Activated CD4-positive, alpha-beta T cell treated with anti-CD3 and anti-CD28 coated beads, Interleukin-2, amount 10 ng/mL, durations not matched to agents 24 days and 14 days (primary cell): ENCODE measurements at places on chromosomes 7 and 10. TPM values are rescaled to one million over a fixed set of nuclear protein-coding genes. Genes with fewer than 3 reads are reported as not detected.

GRCh38 chr7:92753614-92754013 lies 82.8 kb downstream of the CDK6 start:
- H3K4me1 ChIP-seq, result peaks cover 59% of the 10 kb centered on the region
- peak overlapping the region; percentile 79 for H3K27ac ChIP-seq
- no peak for DNase-seq
- no peak overlapping the region for H3K4me3 ChIP-seq

- no peaks in the 10 kb centered on the region for H3K36me3 ChIP-seq
- peak; percentile 25 for DNase-seq
- no peaks in the 10 kb centered on the region for H3K4me1 ChIP-seq
- H3K27ac ChIP-seq, result no peak overlapping the region
Observed at GRCh38 chr10:84948644-84949043, 620.3 kb downstream of the CCSER2 start.

- no peaks in the 10 kb centered on the region for H3K36me3 ChIP-seq
- H3K4me1 ChIP-seq, result no peaks in the 10 kb centered on the region
- H3K4me3 ChIP-seq, result no peak overlapping the region
- no peaks in the 10 kb centered on the region for H3K27me3 ChIP-seq
- no peak for DNase-seq
Observed at GRCh38 chr7:20466543-20467021, 135.9 kb downstream of the ITGB8 start.

GRCh38 chr10:48316236-48316635 lies 9.8 kb downstream of the MAPK8 start:
- no peaks in the 10 kb centered on the region for H3K36me3 ChIP-seq
- peaks cover 6% of the 10 kb centered on the region for H3K4me1 ChIP-seq
- DNase-seq, result no peak
- H3K27ac ChIP-seq, result no peak overlapping the region
- no peak overlapping the region for H3K4me3 ChIP-seq
- no peaks in the 10 kb centered on the region for H3K27me3 ChIP-seq

Gene ATOH7
- total RNA-seq, result not detected in 2 replicates

Gene EMX2
- total RNA-seq, result not detected in 2 replicates

Gene EVX1
- total RNA-seq, result not detected in 2 replicates

DNA sequence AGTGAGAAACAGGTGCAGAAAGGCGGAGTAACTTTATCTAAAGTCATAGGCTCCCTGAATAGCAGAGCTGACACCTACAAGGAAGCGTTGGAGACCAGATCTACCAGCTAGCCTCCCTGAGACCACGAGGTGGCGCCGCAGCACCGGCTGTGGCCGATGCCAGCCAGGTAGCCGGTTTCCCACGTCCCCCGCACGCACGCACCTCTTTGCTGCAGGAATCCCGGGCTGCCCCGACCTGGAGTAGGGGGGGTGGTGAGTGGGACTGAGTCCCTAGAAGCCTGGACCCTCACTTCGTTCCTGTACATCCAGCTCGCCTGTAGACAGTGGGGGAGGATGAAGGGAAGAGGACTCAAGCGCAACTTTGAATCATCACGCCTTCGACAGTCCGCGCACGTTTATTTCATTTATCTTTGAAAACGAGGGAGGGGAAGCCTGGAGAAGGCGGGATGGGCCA lies 3.7 kb downstream of the ELOVL3 start:
- H3K27ac ChIP-seq, result peak overlapping the region; percentile 38
- peak; percentile 96 for DNase-seq
- peak overlapping the region; percentile 81 for H3K4me3 ChIP-seq
- H3K27me3 ChIP-seq, result peaks cover 57% of the 10 kb centered on the region
- peaks cover 20% of the 10 kb centered on the region for H3K4me1 ChIP-seq
- H3K36me3 ChIP-seq, result no peaks in the 10 kb centered on the region

Gene SLC18A3
- not detected in 2 replicates for total RNA-seq

DNA sequence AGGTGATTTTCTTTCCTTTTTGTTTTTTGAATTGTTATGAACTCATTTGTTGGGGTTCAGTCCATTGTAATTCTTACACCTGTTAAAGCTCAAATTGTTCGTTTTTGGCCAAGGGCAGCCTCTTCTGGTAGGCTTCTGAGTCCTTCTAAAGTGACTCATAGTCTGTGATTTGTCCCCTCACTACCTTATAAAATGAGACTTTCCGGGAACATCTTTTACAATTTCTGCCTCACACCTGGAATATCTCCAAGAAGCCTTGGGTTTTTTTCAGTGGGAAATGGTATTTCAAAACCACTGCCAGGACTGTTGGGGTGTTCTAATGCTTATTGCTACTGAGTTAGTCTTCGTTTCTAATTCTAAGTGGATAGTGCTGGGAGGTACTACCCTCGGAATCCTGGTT lies 56.7 kb downstream of the BMPR1A start:
- H3K36me3 ChIP-seq, result peaks cover 2% of the 10 kb centered on the region
- H3K27me3 ChIP-seq, result peaks cover 3% of the 10 kb centered on the region
- H3K4me3 ChIP-seq, result no peak overlapping the region

GRCh38 chr10:35216303-35216905 lies 89.8 kb downstream of the CREM start:
- H3K27ac ChIP-seq, result peak overlapping the region; percentile 88
- peaks cover 56% of the 10 kb centered on the region for H3K4me1 ChIP-seq
- peaks cover 23% of the 10 kb centered on the region for H3K36me3 ChIP-seq
- peak; percentile 80 for DNase-seq
- no peaks in the 10 kb centered on the region for H3K27me3 ChIP-seq

- peak overlapping the region; percentile 59 for H3K4me3 ChIP-seq
- H3K27me3 ChIP-seq, result no peaks in the 10 kb centered on the region
- H3K36me3 ChIP-seq, result peaks cover 5% of the 10 kb centered on the region
- peak; percentile 73 for DNase-seq
- peaks cover 34% of the 10 kb centered on the region for H3K4me1 ChIP-seq
Observed at GRCh38 chr7:132654150-132654549, 77.9 kb upstream of the PLXNA4 start.

- peak overlapping the region; percentile 23 for H3K4me3 ChIP-seq
- DNase-seq, result peak; percentile 80
- H3K27ac ChIP-seq, result peak overlapping the region; percentile 74
- peaks cover 8% of the 10 kb centered on the region for H3K27me3 ChIP-seq
Observed at GRCh38 chr7:139494835-139495579, 11.5 kb upstream of the KLRG2 start.

- no peak overlapping the region for H3K27ac ChIP-seq
- no peak overlapping the region for H3K4me3 ChIP-seq
- H3K4me1 ChIP-seq, result no peaks in the 10 kb centered on the region
- H3K36me3 ChIP-seq, result no peaks in the 10 kb centered on the region
Observed at GRCh38 chr7:84495128-84495527, 300.5 kb upstream of the SEMA3A start.

Gene TSPAN15
- 1.6 and 1.9 TPM in 2 replicates for total RNA-seq

GRCh38 chr10:17088118-17088806 lies 41.3 kb downstream of the CUBN start:
- H3K36me3 ChIP-seq, result no peaks in the 10 kb centered on the region
- DNase-seq, result no peak
- H3K4me3 ChIP-seq, result no peak overlapping the region
- H3K4me1 ChIP-seq, result peaks cover 5% of the 10 kb centered on the region
- peaks cover 5% of the 10 kb centered on the region for H3K27me3 ChIP-seq
- H3K27ac ChIP-seq, result no peak overlapping the region

- DNase-seq, result no peak
- H3K36me3 ChIP-seq, result no peaks in the 10 kb centered on the region
- H3K4me3 ChIP-seq, result no peak overlapping the region
- H3K27me3 ChIP-seq, result peaks cover 13% of the 10 kb centered on the region
- H3K27ac ChIP-seq, result no peak overlapping the region
- H3K4me1 ChIP-seq, result peaks cover 15% of the 10 kb centered on the region
Observed at GRCh38 chr7:45118292-45118691, 6.8 kb upstream of the TBRG4 start.

- peak overlapping the region; percentile 80 for H3K4me3 ChIP-seq
- DNase-seq, result peak; percentile 69
- H3K27ac ChIP-seq, result peak overlapping the region; percentile 95
- no peaks in the 10 kb centered on the region for H3K27me3 ChIP-seq
Observed at GRCh38 chr10:6045878-6046772, 16.0 kb downstream of the IL2RA start.

DNA sequence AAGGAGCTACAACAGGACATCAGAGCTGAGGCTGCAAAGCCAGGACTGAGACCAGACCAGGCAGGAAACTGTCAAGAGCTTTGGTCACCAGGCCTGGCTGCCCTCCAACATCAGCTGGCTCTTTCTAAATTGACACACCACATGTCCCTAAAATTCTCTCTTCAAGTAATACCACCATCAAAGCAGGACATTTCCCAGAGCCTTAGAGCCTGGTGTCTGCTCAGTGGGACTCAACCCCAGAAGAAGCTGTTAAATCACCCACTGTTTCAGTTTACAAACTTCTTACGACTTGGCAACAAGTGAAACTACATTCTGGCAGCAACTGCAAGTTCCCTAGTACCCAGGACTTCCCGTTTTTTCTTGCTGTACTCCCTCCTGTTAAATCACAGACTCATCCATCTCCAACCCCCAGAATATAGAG lies 3.8 kb upstream of the IL6 start:
- peaks cover 27% of the 10 kb centered on the region for H3K4me1 ChIP-seq
- no peak overlapping the region for H3K4me3 ChIP-seq
- DNase-seq, result no peak
- H3K27me3 ChIP-seq, result peaks cover 37% of the 10 kb centered on the region
- no peaks in the 10 kb centered on the region for H3K36me3 ChIP-seq
- H3K27ac ChIP-seq, result no peak overlapping the region

GRCh38 chr7:13104128-13104527 lies 416.7 kb downstream of the ARL4A start:
- no peak for DNase-seq
- H3K4me3 ChIP-seq, result no peak overlapping the region
- no peaks in the 10 kb centered on the region for H3K27me3 ChIP-seq

DNA sequence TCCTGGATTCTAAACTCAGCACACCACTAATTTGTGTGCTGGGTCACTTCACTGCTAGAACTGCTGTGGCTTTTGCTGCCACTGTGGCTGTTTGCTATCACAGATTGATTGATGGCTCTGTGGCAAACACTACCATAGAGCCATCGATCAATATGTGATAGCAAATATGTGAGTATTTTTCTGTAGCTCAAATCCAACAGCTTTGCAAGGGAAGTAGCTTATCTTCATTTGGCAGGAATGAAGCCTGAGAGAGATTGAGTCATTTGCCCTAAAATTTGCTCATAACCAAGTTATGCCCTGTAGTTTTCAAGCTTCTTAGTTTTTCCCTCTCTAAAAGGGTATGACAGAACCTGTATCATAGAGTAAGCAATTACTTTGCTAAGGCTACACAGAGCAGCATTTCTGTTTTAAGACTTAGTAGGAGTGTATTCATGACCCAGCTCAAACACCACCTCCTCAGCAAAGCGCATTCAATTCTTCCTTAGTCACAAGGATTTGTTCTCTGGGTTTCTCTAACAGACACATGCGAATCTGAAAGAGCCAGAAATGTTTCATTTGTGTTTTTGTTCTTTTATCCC lies 43.1 kb downstream of the MINPP1 start:
- H3K27ac ChIP-seq, result no peak overlapping the region
- peaks cover 7% of the 10 kb centered on the region for H3K4me1 ChIP-seq
- H3K27me3 ChIP-seq, result peaks cover 2% of the 10 kb centered on the region
- H3K36me3 ChIP-seq, result peaks cover 13% of the 10 kb centered on the region
- no peak overlapping the region for H3K4me3 ChIP-seq

Gene CDHR3
- 0.36 and 1.0 TPM in 2 replicates for total RNA-seq

DNA sequence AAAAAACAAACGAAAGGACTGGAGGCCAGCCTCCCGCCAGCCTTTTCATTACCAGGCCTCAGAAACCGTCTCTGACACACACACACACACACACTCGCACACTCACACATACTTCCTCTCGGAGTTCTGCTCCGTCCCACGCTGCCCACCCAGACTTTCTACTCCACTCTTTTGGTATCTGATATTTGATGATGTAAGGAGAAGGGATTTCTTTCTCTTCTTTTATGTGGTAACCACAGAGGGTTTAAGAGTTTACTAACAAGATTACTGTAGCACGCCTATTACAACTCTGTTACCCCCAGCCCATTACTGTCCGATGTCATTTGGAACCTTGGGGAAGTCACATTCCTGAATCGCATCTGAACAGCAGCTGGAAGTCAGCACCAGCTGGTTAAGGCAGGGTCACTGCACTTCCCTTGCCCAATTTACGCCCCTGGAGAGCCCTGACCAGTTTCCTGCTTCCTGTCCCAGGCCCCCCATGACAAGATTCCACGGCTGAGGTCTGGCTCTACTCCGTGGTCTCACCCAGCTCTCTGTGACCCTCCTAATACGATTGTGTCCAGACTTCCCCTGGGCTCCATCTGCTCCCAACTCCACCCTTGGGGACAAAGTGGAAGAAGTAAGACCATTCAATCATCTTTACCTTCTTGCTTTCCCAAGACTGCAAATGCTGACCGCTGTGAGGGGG lies 1.1 kb downstream of the DENND2A start:
- DNase-seq, result no peak
- peaks cover 2% of the 10 kb centered on the region for H3K36me3 ChIP-seq
- H3K4me3 ChIP-seq, result peak overlapping the region; percentile 83
